Stimulated activated CD4-positive, alpha-beta T cell treated with anti-CD3 and anti-CD28 coated beads, Interleukin-4, amount 100 ng/mL, for 1 hour (primary cell): ENCODE measurements at places on chromosomes 12 and 14.
A peak's percentile ranks its signal among the peaks of the same experiment; 100 is the strongest.

- DNase-seq: no peak
Observed at GRCh38 chr14:65226824-65227604, 124.7 kb upstream of the MAX start.

DNA sequence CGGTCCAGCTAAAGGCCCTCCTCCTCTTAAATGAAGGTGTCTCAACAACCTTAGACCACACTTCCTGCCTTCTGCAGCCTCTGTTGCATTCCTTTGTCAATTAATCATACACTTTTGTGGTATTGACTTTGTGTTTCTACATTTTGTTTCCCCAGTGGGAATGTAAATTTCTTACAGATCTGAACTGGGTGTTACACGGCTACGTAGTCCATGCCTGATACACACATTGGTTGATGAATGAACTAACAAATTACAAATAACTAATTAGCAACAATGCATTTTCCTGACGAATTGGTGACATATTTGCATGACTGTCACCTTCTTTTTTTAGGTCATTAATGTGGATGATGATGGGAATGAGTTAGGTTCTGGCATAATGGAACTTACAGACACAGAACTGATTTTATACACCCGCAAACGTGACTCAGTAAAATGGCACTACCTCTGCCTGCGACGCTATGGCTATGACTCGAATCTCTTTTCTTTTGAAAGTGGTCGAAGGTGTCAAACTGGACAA is 15.2 kb upstream of the CCT2 start:
- no peak for DNase-seq

DNA sequence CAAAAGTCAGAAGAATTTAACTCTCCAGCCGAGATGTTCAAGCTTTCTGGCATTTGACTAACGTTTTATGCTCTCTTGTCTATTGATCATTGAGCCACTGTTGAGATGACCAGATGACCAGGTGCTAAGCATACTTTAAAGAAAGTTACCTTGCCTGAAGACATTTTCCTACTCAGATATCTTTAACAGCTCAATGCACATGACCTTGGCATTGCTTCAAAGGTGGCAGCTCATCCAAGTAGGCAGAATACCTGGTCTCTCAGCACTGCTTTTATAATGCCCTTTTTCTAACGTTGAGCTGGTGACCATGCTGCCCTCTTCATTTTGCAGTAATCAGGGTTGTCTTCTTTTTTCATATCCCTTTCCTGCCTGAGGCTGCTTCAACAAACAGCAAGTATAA is 358.1 kb downstream of the RAD51B start:
- DNase-seq: no peak

- no peak for DNase-seq
Observed at GRCh38 chr12:46535907-46536306, 163.3 kb upstream of the SLC38A2 start.

DNA sequence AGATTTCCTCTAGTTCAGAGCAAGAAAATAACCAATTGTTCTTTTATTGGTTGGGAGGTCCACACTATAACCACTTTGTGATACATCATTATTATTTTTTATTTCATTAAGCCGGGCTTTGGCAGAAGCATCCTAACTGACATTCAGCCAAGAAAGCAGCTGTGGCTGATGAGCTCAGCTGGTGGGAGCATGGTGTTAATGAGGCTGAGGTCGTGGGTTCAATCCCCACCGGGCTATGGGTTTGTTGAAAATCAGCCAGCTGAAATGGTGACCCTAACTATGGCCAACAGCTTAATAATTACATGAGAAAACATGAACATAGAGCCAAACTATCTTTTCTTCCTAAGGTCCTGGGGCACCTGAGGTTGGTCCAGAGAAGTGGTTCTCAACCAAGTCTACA is 378.2 kb downstream of the GLT1D1 start:
- DNase-seq: no peak

GRCh38 chr14:81127785-81128184 is 93.0 kb downstream of the GTF2A1 start:
- no peak for DNase-seq

GRCh38 chr12:48917857-48918537 is 7.3 kb downstream of the FKBP11 start:
- DNase-seq: peak; percentile 24

DNA sequence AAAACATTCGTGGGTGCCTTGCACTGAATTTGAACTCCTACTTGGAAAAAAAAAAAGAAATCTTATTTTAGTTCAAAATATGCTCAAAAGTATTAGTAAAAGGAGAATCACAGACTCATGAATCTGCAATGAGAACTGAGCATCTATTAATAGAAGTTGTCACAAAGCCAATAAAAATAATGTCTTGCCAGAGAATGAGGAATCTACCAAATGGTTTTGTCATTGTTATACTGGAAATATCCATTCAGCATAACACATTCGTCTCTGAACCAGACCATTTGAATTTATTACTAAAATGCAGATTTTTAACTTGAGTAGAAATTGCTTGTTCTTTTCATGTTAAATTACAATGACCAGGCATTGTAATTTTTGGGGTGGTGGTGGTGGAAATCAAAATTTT is 11.6 kb upstream of the PTPRB start:
- DNase-seq: no peak

DNA sequence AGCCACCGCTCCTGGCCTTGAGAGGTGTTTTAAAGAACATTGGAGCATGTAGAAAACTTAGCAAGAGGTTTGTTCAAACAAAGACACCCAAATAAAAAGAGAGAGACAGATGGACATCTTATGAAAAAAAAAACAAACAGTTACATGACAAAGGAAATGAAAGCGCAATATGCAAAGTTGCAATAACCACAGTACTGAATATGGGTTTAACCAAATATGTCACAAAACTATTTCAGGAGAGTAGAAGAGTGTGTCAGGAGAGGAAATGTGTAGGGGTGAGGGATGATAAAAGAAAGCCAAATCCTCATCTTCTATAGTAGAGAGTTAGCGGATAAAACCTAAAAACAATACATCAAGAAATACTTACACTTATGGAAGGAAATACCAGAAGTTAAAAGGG is 98.4 kb downstream of the GTF2A1 start:
- no peak for DNase-seq

DNA sequence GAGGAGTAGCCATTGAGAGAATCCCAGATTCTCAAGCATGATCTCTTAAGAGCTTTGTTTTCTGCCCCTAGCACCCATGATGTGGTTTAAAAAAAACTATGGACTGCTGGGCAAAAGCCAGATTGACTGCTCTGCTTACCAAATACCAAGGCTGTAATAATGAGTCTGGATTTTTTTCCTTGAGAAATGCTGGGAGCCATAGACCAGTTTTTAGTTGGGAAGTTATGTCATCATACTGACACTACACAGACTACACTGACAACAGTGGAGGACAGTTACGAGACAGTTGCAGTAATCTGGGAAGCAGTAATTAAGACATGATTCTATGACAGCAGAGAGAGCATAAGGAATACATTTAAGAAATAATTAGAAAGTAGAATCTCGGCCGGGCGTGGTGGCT is 35.8 kb downstream of the SPATA7 start:
- no peak for DNase-seq

- no peak for DNase-seq
Observed at GRCh38 chr12:82398879-82399278, 40.5 kb downstream of the METTL25 start.

- no peak for DNase-seq
Observed at GRCh38 chr12:12646483-12647072, 34.9 kb downstream of the CREBL2 start.

- no peak for DNase-seq
Observed at GRCh38 chr12:108082485-108082884, 46.6 kb upstream of the WSCD2 start.

DNA sequence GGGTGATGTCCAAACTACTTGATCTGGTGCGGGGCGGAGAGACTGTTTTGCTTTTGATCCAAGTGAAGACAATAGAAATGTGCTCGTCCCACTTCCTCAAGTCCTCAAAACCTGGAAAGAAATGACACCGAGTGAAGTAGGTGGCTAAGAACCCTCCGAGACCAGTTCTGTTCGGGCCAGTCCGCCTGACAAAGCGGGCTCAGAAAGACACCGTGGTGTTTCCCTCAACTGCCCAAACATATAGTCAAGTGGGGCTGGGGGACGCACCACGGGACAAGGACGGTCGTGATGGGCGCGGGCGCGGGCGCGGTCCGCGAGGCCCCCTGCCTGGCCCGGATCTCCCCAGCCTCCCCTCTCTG is 1.6 kb downstream of the PHLDA1 start:
- DNase-seq: peak; percentile 25
